Lung (tissue), 17 donors: ENCODE measurements at places on chromosomes 1 and 21.

GRCh38 chr1:155455588-155456195 lies 106.9 kb downstream of the ASH1L start:
- DNase-seq, result peak; percentile 35

- DNase-seq, result no peak
These were observed 7.2 kb downstream of the ATP1B1 start for GRCh38 chr1:169113613-169114119.

DNA sequence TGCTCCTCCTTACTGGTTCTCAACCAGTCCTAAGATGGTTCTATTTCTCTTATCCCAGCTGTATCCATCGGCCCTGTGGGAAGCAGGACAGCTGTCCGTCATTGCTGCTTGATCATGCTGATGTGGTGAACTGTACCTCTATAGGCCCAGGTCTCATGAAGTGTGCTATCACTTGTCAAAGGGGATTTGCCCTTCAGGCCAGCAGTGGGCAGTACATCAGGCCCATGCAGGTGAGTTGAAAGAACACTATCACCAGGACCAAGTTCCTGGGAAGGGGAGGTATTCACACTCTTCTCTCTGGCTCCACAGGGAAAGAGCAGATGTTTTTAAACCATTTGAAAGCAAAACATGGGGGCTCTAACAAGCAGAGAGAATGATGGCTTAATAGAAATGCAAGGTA lies 302.6 kb downstream of the PAPPA2 start:
- no peak for DNase-seq

- no peak for DNase-seq
These were observed 23.7 kb upstream of the ETV3 start for GRCh38 chr1:157161901-157162300.

- no peak for DNase-seq
These were observed 7.9 kb downstream of the RPL11 start for GRCh38 chr1:23699280-23700179.

DNA sequence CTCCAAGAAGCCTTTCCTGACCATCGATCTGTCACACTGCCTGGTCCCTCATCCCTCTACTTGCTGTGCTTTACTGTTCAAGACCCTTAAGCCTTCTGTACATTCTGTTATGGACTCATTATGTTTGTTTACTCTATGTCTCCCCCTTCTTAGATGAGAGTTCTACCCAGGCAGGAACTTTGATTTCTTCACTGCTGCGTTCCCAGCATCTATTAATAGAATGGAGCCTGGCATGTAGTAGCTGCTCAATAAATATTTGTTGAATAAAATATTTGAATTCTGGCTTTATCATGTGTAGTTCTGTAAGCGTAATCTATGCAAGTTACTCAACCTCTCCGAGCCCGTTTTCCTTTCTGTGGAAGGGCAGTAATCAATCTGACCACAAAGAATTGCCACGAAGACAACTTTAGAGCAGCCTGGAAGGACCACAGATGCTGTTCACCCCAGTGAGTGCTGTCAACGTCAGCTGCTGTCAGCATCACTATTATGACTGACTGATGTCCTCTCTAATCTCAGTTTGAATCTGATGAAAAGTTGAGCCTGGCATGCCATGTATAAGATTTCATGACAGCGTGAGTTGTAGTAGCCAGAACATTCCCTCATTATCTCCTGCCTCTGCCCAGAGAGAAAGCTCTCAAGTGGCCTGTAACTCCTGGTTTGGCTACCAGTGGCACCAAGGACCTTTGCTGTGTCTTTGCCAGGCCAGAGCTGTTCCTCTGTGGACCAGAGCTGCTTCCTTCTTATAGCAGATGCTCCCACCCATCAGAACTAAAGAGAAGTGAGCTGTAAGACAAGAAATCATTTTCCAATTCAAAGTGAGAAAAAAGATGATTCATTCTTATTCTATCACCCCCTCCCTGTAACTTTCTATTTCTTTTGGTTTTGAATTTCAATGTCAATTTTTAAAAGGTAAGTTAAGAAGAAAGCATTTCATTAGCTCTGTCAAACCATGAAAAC lies 94.5 kb downstream of the PRDM2 start:
- DNase-seq, result no peak
